ENCODE measurements at places on chromosomes 1 and 21.

DNA sequence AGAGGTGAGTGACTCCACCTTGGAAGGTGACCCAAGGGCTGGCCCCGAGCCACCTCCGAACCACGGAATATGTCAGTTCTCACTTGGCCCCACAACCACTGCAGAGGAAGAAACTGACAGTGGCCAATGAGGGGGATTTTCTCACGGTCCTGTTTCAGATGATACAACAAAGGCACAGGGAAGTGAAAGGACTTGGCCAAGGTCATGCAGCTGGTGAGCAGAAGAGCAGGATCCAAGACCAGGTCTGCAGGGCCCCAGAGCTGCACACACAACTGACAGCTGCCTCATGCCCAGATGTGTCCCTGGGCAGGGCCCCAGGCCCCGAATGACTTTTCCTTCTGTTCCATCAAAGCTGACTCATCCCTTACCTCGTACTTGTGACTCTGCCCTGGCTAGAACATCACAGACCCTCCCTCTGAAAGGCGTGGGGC lies 25.8 kb upstream of the EVA1B start:
- no peak for DNase-seq

GRCh38 chr1:12618661-12618964 lies 603 bp upstream of the DHRS3 start:
- no peak for DNase-seq

DNA sequence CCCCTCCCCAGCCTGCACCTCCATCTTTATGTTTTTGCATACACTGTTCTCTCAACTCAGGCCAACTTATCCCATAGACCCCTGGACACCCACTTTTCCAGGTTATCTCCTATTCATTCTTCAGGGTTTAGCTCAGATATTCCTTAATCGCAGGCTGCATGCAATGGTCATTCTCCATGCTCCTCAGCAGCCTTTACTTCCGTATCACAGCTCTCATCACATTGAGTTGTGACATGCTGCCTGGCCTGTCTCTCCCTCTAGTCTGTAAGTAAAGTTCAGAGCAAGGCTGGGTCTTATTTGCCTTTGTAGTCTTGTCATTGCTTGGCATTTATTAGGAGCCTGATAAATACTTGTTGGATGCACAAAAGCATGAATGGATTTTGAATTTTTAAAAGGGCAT lies 6.9 kb downstream of the DNAJC6 start:
- peak; percentile 39 for DNase-seq

DNA sequence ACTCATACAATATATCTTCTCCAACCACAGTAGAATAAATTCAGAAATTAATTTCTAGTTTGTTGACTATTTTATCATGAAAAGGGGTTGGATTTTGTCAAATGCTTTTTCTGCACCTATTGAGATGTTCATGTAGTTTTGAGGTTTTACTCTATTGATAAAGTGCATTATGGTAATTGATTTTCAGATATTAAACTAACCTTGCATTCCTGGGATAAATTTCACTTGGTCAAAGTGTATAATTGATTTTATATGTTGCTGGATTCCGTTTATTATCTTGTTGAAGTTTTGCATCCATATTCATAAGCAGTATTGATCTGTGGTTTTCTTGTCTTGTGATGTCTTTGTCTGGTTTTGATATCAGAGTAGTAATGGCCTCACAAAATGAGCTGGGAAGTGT lies 34.4 kb upstream of the HYI start:
- no peak for DNase-seq

- DNase-seq: peak; percentile 1
These were observed 392 bp downstream of the GSTM2 start for GRCh38 chr1:109668123-109668775.

DNA sequence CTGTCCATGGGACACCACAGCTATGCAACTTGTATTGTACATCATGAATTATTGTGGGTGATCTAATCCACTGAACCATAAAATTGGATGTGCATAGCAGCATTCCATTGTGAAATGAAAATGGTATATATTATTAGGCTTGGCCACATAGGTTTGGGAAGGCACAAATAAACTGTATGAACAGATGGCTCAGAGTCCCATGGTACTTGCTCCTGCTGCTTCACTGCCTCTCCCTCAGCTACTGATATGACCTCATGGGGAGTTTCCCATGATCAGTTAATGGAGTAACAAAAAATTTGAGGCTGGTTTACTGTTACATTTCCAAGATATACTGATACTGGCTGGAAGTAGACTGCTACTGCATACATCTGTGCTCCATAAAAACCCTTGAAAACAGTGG lies 152.7 kb upstream of the NEGR1 start:
- DNase-seq: no peak

- no peak for DNase-seq
These were observed 2.7 kb downstream of the MAN1C1 start for GRCh38 chr1:25619101-25619890.

DNA sequence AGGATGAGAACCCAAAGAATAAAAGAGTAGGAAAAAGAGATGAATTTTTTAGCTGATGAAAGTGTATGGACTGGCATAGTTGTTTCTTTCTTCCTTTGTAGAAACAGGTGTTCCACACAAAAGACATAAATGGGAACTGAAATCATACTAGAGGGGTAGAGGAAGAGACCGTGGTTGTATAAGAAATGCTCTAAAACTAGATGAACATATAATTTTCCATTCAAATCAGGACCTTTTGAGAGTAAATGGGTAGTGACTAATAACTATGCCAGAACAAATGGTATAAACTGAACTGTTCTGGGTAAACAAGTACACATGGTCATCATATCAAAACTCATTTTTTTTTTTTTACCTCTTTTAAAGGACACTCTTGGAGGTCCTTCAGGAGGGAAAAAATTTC lies 344.2 kb downstream of the VAV3 start:
- no peak for DNase-seq

- DNase-seq: no peak
These were observed 46.6 kb upstream of the C1orf105 start for GRCh38 chr1:172373864-172374263.

GRCh38 chr1:112247961-112248360 lies 148.1 kb upstream of the CTTNBP2NL start:
- no peak for DNase-seq

GRCh38 chr1:4173731-4174130 lies 273.7 kb upstream of the C1orf174 start:
- DNase-seq: no peak

- peak; percentile 76 for DNase-seq
These were observed 720 bp upstream of the TMCC2 start for GRCh38 chr1:205226868-205227583.

DNA sequence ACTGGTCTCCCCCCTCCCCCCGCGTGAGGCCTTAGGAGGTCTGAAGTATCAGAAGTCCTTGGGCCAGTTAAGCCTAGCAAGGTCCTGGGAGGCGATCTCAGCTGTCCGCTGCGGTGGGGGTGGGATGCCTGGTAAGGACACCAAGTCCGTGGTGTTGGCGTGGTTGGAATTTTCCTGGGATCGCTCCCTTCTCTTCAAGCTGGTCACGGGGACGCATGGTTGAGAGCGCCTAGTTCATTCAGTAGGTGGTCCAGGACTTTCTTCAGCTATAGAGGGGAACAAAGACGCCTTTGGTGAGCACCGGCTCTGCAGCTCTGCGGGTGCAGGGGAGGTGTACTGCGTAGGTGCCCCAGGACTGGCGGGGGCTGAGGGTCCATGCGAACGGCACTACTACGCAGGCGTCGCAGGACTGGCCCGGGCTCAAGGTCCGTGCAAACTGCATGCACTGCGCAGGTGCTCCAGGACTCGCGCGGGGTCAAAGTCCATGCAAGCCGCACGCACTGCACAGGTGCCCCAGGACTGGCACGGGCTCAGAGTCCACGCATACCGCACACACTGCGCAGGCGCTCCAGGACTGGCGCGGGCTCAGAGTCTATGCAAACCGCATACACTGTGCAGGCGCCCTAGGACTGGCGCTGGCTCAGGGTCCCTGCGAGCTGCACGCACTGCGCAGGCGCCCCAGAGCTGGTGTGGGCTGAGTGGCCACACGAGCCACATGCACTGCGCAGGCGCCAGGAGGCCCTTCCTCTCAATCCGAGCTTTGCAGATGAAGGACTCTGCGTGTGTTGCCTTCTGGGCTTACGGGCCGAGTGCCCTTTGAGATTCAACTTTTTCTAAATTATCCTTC lies 36.6 kb upstream of the HMGN1 start:
- DNase-seq: peak; percentile 32

- DNase-seq: no peak
These were observed 18.9 kb downstream of the FAAH start for GRCh38 chr1:46412893-46413595.

GRCh38 chr1:39376656-39377055 lies 114.8 kb upstream of the BMP8A start:
- no peak for DNase-seq

GRCh38 chr21:43834146-43834905 lies 30.7 kb upstream of the AGPAT3 start:
- no peak for DNase-seq

DNA sequence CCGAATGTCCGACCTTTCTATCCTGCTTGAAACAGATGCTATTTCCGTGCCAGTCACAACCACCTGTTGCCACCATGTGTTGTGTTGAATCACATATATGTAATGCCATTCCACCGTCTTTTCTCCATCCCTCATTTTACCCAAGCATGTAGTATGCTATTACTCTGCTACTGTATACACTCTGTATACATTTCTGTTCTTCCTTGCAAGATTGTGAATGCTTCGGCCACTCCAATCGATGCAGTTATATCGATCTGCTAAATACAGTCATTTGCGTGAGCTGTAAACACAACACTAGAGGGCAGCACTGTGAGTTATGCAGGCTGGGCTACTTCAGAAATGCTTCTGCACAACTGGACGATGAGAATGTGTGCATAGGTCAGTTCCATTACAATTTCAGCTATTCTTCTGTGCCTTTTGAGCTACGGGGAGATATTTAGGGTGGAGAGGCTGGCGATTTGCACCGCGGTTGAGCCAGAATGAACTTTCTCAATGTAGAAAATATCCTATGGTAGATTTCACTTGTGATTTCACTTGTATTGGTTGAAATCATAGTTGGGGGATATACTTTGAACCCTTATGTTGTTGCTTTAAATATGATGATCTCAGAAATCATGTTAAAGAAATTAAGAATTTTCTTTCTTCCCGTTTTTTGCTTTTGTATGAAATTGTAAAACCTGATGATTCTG lies 289.8 kb downstream of the NTNG1 start:
- DNase-seq: peak; percentile 6

- DNase-seq: no peak
These were observed 89.5 kb downstream of the XCL2 start for GRCh38 chr1:168454211-168454815.

GRCh38 chr1:20725189-20726117 lies 7.0 kb downstream of the SH2D5 start:
- DNase-seq: no peak

DNA sequence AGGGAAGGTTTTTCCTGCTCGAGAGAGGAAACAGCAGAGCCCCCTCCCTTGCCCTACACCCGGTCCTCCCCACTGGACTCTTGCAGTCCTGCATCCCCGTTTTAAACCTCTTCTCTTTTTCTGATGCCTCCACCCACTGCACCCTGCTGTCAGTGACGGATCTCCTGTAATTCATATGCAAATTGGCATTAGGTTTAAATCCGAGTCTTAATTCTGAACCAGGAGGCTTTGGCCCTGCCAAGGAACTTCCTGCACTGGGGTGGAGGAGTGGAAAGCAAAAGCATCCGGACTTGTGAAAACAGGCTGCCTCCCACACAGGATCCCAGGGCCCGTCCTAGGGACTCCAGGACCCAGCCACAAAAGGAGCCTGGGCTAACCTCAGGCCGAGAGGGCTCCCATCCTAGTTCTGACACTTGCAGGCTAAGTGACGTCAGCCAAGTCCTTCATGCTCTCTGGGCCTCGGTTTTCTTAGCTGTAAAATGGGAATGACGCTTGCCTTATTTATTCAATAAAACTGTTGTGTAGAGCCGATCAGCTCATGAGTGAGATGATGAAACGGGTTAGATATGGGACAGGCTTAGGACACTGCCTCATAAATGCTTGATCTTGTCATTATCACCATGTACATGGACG lies 613.3 kb downstream of the AJAP1 start:
- no peak for DNase-seq

- DNase-seq: no peak
These were observed 939 bp upstream of the MFAP2 start for GRCh38 chr1:16981269-16981849.

GRCh38 chr1:21680381-21680780 lies 11.2 kb upstream of the RAP1GAP start:
- DNase-seq: no peak

DNA sequence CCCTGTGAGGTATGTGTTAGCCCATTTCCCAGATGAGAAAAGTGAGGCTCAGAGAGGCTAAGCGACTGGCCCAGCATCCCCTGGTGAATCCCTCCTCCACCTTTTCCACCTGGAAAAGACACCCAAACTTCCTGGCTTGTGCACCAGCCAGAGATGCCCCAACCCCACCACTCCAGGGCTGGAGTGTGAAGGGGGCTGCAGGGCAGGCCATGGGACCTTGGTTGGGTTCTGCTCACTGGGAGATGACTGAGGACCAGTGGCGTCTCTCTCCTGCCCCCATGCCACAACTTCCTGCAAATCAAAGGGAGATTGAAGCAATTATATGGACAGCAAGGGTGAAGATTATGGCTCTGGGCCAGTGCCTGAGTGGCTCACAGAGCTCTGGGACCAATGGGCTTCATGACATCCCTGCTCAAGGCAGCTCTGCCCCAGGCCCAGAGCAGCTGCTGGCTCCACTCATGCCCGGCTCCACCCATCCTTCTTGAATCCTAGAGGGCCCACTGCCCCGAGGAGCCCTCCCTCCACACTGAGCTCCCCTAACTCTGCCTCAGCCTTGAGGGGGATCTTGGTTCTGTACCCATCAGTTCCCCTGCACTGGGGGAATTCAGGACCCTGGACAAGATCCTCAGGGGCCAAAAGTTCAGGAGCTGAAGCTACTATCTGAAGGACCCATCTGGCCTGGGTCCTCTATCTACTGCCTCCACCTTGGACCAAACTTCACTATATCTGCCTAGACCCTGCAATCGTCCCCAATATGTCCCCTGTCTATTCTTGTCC lies 416.9 kb downstream of the PTPRU start:
- DNase-seq: no peak

GRCh38 chr1:57112148-57112547 lies 146.3 kb upstream of the C8B start:
- no peak for DNase-seq

DNA sequence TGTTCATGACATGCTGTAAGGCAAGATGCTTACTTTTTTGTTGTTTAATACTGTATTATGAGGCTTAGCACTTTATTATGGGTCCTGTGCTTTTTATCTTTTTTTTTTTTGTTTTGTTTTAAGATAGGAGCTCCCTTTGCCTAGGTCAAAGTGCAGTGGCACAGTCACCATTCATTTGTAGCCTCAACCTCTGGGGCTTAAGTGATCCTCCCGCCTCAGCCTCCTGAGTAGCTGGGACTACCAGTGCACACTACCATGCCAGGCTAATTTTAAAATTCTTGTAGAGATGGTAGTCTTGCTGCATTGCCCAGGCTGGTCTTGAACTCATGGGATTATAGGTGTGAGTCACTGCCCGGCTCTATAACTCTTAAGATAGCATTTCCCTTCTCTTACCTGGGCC lies 4.6 kb downstream of the UBAP2L start:
- no peak for DNase-seq

GRCh38 chr1:29121516-29121935 lies 2.2 kb downstream of the TMEM200B start:
- DNase-seq: no peak
